ENCODE measurements at places on chromosomes 5 and 9. TPM values are rescaled to one million over a fixed set of nuclear protein-coding genes. Genes with fewer than 3 reads are reported as not detected.

ZFAND5 gene
- total RNA-seq, result 216 TPM

TMEM252 gene
- 0.14 TPM for total RNA-seq

NIPAL4 gene
- total RNA-seq, result 0.82 TPM

PCDHA10 gene
- total RNA-seq, result 1.5 TPM

FST gene
- total RNA-seq, result 17.7 TPM

GTF3C4 gene
- total RNA-seq, result 22.4 TPM

PTGS1 gene
- 3.2 TPM for total RNA-seq

SMIM3 gene
- total RNA-seq, result 2.6 TPM

PCDHA1 gene
- 0.75 TPM for total RNA-seq

TOR1A gene
- 21.3 TPM for total RNA-seq

TAF11L12 gene
- 0.32 TPM for total RNA-seq

RANBP3L gene
- 0.08 TPM for total RNA-seq

LCN12 gene
- total RNA-seq, result 1.2 TPM

LVRN gene
- total RNA-seq, result 1.6 TPM

ZNF462 gene
- 0.92 TPM for total RNA-seq

MSX2 gene
- 0.11 TPM for total RNA-seq

TMEM174 gene
- 0.13 TPM for total RNA-seq

IPPK gene
- 7.9 TPM for total RNA-seq

CMBL gene
- 3.2 TPM for total RNA-seq

FYB1 gene
- total RNA-seq, result 16.7 TPM

GFRA3 gene
- total RNA-seq, result not detected

PHF24 gene
- total RNA-seq, result 0.41 TPM

MYMK gene
- total RNA-seq, result not detected

PRRX2 gene
- total RNA-seq, result 1.00 TPM

RHOBTB3 gene
- 47.6 TPM for total RNA-seq

SELENOP gene
- 1.8 TPM for total RNA-seq

FOXD4 gene
- total RNA-seq, result 0.48 TPM

SPATA31D4 gene
- not detected for total RNA-seq

ARSI gene
- total RNA-seq, result 0.49 TPM

PIP5KL1 gene
- not detected for total RNA-seq

LCN1 gene
- 10.3 TPM for total RNA-seq

FRMPD1 gene
- 0.14 TPM for total RNA-seq

PPIC gene
- total RNA-seq, result 26.9 TPM

ELAVL2 gene
- 333 TPM for total RNA-seq

MIGA2 gene
- total RNA-seq, result 27.6 TPM

ODF2 gene
- 44.7 TPM for total RNA-seq

STOML2 gene
- total RNA-seq, result 175 TPM

MEGF10 gene
- 24.8 TPM for total RNA-seq

PHYHD1 gene
- total RNA-seq, result 1.4 TPM

HSDL2 gene
- total RNA-seq, result 19.4 TPM

C9 gene
- total RNA-seq, result not detected

GFPT2 gene
- 9.4 TPM for total RNA-seq

INSL4 gene
- 0.42 TPM for total RNA-seq

PRR16 gene
- total RNA-seq, result 0.45 TPM

S100Z gene
- not detected for total RNA-seq

IRX2 gene
- 6.5 TPM for total RNA-seq

BRINP1 gene
- total RNA-seq, result 11.6 TPM

ADAMTS12 gene
- 7.3 TPM for total RNA-seq

LEAP2 gene
- 3.6 TPM for total RNA-seq

CRB2 gene
- total RNA-seq, result 0.05 TPM

HMCN2 gene
- 2.1 TPM for total RNA-seq

GLRA1 gene
- 0.22 TPM for total RNA-seq

GPX3 gene
- total RNA-seq, result 6.6 TPM

FAM169A gene
- 22.2 TPM for total RNA-seq

P4HA2 gene
- 8.9 TPM for total RNA-seq

CCL28 gene
- 2.3 TPM for total RNA-seq

RAPGEF6 gene
- total RNA-seq, result 26.1 TPM

FOXB2 gene
- not detected for total RNA-seq
